A549 treated with Hydrocortisone at 1 μM for 4 hours (cell line): ENCODE measurements at places on chromosomes 3 and 15. TPM values are rescaled to one million over a fixed set of nuclear protein-coding genes. Genes with fewer than 3 reads are reported as not detected.

CCNB2 gene
- 93.6 to 104 TPM (median 95.4 TPM) in 5 replicates for total RNA-seq

GAP43 gene
- 0.06 to 0.15 TPM in 2 of 5 replicates, not detected in the others for total RNA-seq

SEMA3B gene
- total RNA-seq = 6.0 to 9.4 TPM (median 6.2 TPM) in 5 replicates

HDC gene
- 0.06 to 0.12 TPM (median 0.08 TPM) in 3 of 5 replicates, not detected in the others for total RNA-seq

EAF2 gene
- total RNA-seq = 1.6 to 2.4 TPM (median 2.1 TPM) in 5 replicates

AADACL2 gene
- not detected in 5 replicates for total RNA-seq

CTXN2 gene
- total RNA-seq = 0.03 to 0.07 TPM in 2 of 5 replicates, not detected in the others

HHLA2 gene
- 0.06 to 0.15 TPM (median 0.10 TPM) in 4 of 5 replicates, not detected in the other for total RNA-seq

CRYGS gene
- 0.38 to 0.89 TPM (median 0.78 TPM) in 5 replicates for total RNA-seq

VGLL3 gene
- 5.2 to 12.1 TPM (median 8.7 TPM) in 5 replicates for total RNA-seq

SLCO2A1 gene
- 0.07 to 0.24 TPM (median 0.23 TPM) in 5 replicates for total RNA-seq

CSTA gene
- total RNA-seq = 0.52 to 1.4 TPM (median 0.75 TPM) in 5 replicates

CFAP161 gene
- total RNA-seq = not detected in 5 replicates

ADAMTS7 gene
- total RNA-seq = 7.2 to 11.0 TPM (median 8.4 TPM) in 5 replicates

OXNAD1 gene
- total RNA-seq = 8.4 to 9.8 TPM (median 9.6 TPM) in 5 replicates

DYNLT2B gene
- total RNA-seq = 20.7 to 26.7 TPM (median 24.0 TPM) in 5 replicates

FANCD2OS gene
- not detected in 5 replicates for total RNA-seq

EPHA3 gene
- total RNA-seq = not detected in 5 replicates

TEX55 gene
- not detected in 5 replicates for total RNA-seq

GNAI2 gene
- total RNA-seq = 40.7 to 48.2 TPM (median 44.0 TPM) in 5 replicates

ITIH3 gene
- total RNA-seq = 0.06 to 0.21 TPM (median 0.18 TPM) in 3 of 5 replicates, not detected in the others

SIDT1 gene
- 0.46 to 0.60 TPM (median 0.54 TPM) in 5 replicates for total RNA-seq

ITIH1 gene
- total RNA-seq = not detected in 5 replicates

GPR87 gene
- total RNA-seq = 2.3 to 2.7 TPM (median 2.6 TPM) in 5 replicates

SHF gene
- total RNA-seq = 0.36 to 0.88 TPM (median 0.44 TPM) in 5 replicates

FEZF2 gene
- total RNA-seq = not detected in 5 replicates

BSN gene
- 0.11 to 0.33 TPM (median 0.14 TPM) in 5 replicates for total RNA-seq

SAMMSON gene
- total RNA-seq = not detected in 5 replicates

TF gene
- 0.91 to 2.4 TPM (median 1.4 TPM) in 5 replicates for total RNA-seq
